ENCODE measurements at places on chromosomes 11 and 22.
A peak's percentile ranks its signal among the peaks of the same experiment; 100 is the strongest.

- DNase-seq = no peak
These were observed 798.1 kb downstream of the OPCML start for GRCh38 chr11:132734217-132734616.

DNA sequence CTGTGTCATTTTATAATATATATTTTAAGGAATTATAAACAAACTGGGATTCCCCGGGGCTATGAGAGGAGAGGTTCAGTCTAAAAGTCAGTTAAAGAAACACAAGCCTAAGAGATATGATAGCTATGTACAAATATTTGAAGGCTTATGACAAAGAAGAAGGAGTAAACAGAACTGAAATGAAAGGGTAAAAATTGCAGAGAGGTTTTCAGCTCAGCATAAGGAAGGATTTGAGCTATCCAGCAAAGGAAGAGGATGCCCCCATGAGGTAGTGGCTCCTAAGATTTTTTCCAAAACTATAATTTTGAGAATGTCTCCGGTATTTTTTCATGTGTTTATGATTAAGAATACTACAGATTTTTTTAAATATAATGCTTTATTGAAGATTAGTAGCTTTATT is 57.9 kb upstream of the ANGPTL5 start:
- no peak for DNase-seq

DNA sequence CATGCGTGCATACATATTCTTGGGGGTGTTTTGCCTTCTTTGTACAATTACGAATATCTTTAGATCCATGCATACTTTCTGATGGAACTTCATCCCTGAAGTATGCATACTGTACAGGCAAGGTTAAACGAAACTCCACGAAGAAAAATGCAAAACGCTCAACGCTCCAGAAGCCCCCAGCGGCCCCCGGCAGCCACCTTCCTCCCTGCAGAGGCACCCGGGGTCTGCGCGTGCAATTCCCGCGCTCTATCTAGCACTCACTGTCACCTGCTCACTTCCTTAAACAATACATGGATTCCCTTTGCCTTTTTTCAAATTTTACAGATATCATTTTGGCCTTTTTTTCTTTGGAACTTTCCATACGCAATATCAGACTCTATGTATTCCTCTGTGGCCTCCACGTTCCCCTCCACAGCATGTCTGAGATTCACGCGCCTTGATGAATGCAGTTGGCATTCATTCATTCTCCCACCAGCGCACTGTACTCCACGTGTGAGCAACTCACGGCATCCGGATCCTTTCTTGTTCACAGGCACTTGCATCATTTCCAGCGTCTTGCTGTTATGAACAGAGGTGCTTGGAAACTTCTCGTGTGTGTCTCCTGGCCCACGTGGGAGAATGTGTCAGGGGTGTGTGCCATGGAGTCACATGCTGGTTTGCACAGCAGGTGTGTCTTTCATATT is 214.3 kb downstream of the CTTN start:
- no peak for DNase-seq

GRCh38 chr11:2857918-2858317 is 27.7 kb downstream of the CDKN1C start:
- no peak for DNase-seq

GRCh38 chr11:94849839-94850238 is 81.7 kb downstream of the AMOTL1 start:
- DNase-seq = peak; percentile 24

- no peak for DNase-seq
These were observed 30.7 kb downstream of the PARVG start for GRCh38 chr22:44211256-44211945.

DNA sequence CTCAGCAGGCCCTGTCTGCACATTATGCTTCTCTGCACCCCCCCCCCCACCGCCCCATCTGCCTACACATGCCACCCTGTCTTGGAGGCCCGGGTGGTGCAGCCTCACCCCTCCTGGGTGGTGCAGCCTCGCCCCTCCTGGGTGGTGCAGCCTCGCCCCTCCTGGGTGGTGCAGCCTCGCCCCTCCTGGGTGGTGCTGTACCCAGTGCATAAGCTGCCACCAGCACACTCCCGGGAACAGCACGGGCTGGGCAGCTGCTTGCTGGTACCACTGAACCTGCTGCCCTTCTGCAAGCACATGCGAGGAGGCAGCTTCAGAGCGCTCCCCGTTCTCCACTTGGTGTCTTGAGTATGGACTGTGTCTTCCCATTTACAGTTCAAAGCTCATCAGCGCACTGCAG is 69.3 kb downstream of the NCAPD3 start:
- no peak for DNase-seq

- no peak for DNase-seq
These were observed 17.0 kb upstream of the SCGB1A1 start for GRCh38 chr11:62401811-62402210.

GRCh38 chr22:45465633-45466032 is 37.0 kb upstream of the FBLN1 start:
- DNase-seq = no peak

DNA sequence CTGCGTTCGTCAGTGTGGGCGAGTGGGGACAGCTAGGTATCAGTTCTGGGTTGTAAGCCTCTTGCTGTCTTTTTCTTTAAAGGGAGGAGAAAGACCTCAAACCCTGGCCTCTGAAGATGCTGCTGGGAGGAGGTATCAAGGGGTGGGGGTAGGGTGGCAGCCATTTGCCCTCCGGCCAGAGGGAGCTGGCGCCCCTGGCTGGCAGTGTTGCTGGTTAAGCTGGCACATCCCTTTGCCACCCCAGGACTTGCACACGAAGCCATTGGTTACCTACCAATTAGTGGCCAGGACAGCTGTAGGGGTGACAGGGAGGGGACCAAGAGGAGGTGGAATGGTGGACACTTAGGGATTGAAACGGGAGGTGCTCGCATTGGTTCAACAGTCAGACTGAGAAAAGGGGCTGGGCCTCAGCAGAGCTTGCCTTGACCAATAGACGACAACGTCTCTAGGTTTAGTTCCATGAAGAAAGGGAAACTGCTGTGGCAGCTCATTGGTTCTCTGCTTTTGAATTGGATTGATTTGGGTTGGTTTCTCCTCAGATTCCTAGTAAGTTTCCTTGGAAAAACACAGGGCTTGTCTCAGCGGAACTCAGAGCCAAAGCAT is 77.9 kb downstream of the ST3GAL4 start:
- DNase-seq = no peak

DNA sequence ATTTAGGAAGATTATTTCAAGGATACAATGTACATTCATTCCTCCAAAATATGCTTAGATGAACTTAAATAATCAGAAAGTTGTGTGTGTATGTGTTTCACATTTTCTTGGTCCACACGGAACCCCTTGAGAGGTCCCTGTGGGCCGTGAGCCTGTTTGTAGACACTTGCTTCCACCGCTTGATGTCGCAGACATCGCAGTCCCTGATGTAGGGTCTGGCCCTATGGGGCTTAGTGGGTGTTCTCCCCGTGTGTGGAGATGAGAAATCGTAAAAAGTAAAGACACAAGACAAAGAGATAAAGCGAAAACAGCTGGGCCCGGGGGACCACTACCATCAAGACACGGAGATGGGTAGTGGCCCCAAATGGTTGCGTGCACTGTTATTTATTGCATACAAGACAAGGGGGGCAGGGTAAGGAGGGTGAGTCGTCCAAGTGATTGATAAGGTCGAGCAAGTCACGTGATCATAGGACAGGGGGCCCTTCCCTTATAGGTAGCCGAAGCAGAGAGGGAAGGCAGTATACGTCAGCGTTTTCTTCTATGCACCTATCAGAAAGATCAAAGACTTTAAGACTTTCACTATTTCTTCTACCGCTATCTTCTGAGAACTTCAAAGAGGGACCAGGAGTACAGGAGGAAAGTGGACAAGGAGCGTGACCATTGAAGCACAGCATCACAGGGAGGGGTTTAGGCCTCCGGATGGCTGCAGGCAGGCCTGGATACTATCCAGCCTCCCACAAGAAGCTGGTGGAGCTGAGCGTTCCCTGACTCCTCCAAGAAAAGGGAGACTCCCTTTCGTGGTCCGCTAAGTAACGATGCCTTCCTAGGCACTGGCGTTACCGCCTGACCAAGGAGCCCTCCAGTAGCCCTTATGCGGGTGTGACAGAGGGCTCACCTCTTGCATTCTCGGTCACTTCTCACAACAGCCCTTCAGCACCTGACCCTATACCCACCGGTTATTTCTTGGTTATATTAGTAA is 1.2 kb upstream of the APOBEC3C start:
- DNase-seq = no peak

DNA sequence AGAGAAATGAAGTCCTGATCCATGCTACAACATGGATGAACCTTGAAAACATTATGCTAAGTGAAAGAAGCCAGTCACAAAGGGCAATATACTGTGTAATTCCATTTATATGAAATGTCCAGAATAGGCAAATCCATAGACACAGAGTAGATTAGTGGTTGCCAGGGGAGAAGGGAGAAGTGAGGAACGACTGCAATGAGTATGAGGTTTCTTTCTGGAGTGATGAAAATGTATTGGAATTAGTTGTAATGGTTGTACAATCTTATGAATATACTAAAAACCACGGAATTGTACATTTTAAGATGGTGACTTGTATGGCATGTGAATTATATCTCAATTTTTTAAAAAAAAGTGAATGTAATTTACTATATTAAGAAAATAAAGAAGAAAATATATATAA is 83.1 kb upstream of the GDPD4 start:
- no peak for DNase-seq

DNA sequence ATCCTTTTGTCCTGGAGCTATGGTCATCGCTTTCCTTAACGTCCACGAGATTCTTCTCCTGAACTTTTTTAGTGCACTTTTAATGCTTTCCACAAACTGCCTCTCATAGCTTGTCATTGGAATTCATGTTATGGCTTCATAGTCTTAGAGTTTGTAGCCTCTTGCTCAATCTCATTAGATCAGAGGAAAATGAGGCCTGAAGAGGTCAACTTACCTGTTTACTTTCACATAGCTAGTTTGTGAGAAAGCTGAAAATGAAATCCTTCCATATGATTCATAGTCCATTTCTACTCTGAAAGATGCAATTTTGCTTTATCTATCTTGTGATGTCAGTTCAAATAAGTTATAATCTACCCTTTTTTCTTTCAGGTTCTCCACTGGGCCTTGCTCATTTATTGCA is 1747.2 kb upstream of the RAG2 start:
- no peak for DNase-seq

- DNase-seq = no peak
These were observed 45.5 kb upstream of the OLFML1 start for GRCh38 chr11:7439746-7440320.

GRCh38 chr22:46068593-46069491 is 81.5 kb upstream of the PPARA start:
- DNase-seq = no peak

GRCh38 chr22:49211176-49211575 is 616.5 kb downstream of the BRD1 start:
- DNase-seq = no peak

- no peak for DNase-seq
These were observed 7.8 kb downstream of the PPP6R3 start for GRCh38 chr11:68468217-68468828.

- DNase-seq = no peak
These were observed 697 bp upstream of the PAFAH1B2 start for GRCh38 chr11:117143390-117143789.

- DNase-seq = no peak
These were observed 31.7 kb downstream of the TEAD1 start for GRCh38 chr11:12705874-12706273.

DNA sequence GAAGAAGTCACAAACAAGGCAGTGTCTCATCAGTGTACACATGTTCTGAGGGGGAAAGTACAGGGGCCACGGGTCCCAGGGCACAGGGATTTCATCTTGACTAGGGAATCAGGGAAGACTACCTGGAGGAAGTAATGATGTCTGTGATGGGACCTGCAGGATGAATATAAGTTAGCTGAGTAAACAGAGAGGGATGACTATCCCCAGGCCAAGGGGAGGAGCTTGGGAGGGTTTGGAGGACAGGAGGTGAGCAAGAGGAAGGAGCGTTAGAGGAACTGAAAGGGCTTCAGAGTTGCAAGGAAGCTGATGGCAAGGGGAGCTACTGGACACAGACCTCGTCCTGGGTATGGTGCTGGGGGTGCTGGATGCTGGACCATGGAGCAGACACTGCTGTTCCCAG is 56.4 kb downstream of the TRAF6 start:
- no peak for DNase-seq

GRCh38 chr11:27930946-27931345 is 177.0 kb downstream of the KIF18A start:
- DNase-seq = no peak

DNA sequence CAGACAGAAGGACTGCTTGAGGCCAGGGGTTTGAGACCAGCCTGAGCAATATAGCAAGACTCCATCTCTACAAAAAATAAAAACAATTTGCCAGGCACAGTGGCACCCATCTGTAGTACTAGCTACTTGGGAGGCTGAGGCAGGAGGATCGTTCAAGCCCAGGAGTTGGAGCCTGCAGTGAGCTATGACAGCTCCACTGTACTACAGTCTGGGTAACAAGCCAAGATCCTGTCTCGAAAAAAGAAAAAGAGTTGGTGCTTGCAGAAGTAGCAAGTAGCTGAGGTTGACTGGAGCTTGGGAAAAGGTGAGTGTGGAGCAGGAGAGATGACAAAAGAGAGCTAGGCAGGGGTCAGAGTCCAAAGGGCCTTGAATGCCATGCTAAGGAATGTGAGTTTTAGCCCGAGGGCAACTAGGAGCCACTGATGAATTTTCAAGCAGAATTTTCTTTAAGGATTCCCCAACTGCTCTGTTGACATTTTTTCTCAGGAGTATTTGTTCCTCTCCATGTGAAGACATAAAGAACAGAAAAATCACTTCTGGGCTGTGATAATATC is 3.1 kb downstream of the AP1B1 start:
- no peak for DNase-seq

DNA sequence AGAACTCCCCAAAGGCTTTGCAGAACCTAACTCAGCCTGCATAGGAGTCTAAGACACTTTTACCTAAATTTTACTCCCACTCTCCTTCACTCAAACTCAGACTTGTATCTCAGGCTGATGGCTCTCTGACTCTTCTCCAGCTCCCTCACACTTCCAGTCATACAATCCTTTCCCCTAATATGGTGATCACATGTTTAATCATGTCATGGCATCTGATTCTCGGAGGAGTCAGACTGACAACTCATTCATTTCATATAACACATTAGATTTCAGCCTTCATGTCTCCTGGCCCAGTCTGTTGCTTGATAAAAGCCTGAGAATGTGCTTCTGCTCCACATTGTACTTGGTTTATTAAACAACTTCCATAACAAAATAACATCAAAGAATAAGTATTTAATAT is 1503.9 kb upstream of the TENM4 start:
- DNase-seq = no peak

DNA sequence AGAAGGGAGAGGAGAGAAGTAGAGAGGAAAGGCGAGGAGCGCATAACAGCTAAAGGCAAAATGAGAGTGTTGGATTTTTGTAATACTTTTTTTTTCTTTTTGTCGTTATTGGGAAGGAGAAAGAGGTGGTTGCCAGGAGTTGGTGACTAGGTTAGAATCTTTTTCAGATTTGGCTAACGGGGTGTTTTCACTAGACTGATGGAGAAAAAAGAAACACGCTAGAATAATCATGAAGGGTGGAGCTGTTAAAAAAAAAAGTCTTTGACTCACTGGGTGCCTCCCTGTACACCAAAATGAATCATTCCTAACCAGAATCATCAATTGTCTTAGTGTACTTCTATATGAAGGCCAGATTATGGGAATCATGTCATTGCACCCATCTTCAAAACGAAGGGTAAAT is 12.7 kb downstream of the BLID start:
- no peak for DNase-seq
